Activated CD4-positive, alpha-beta T cell treated with anti-CD3 and anti-CD28 coated beads, Interleukin-2, amount 10 ng/mL, durations not matched to agents 7 days and 5 days (primary cell): ENCODE measurements at places on chromosomes 6 and 20. TPM values are rescaled to one million over a fixed set of nuclear protein-coding genes. Genes with fewer than 3 reads are reported as not detected.

Gene KHDRBS2
- total RNA-seq = not detected

Gene ACSS1
- 41.1 TPM for total RNA-seq

Gene CCDC170
- not detected for total RNA-seq

Gene SH3BGRL2
- total RNA-seq = 0.12 TPM

Gene OLIG3
- total RNA-seq = not detected

Gene TRAM2
- 9.4 TPM for total RNA-seq

Gene LHFPL5
- total RNA-seq = not detected

Gene OSTM1
- total RNA-seq = 28.2 TPM

Gene TNF
- total RNA-seq = 46.5 TPM

Gene SYTL3
- 25.8 TPM for total RNA-seq

Gene CCM2L
- not detected for total RNA-seq

Gene PLA2G7
- total RNA-seq = not detected

Gene SIRPB1
- 4.5 TPM for total RNA-seq

Gene MAFB
- not detected for total RNA-seq

Gene NRSN2
- total RNA-seq = 1.2 TPM
